ENCODE measurements at places on chromosomes 7 and 10.

- DNase-seq, result no peak
Measured at GRCh38 chr7:6340241-6340640, 67.8 kb upstream of the CYTH3 start.

- no peak for DNase-seq
Measured at GRCh38 chr7:91047636-91048035, 216.6 kb upstream of the FZD1 start.

GRCh38 chr10:80664071-80664680, 126.5 kb downstream of the SH2D4B start:
- peak; percentile 93 for DNase-seq

DNA sequence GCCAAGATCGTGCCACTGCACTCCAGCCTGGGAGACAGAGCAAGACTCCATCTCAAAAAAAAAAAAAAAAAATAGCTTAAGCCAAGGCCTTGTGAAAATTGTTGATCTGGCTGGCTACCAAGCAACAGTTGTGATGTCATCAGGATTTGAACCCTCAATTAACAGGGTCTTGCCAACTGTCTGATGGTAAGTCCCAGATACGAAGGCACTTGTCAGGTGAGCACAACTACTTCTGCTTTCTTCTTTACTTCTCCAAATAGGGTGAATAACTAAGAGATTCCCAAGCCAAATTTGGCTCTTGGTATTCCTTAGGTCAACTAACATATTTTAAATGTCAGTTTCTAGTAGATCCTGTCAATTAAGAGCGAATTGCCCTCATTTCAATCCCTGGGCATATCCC, 47.4 kb downstream of the ANKRD61 start:
- DNase-seq, result no peak

DNA sequence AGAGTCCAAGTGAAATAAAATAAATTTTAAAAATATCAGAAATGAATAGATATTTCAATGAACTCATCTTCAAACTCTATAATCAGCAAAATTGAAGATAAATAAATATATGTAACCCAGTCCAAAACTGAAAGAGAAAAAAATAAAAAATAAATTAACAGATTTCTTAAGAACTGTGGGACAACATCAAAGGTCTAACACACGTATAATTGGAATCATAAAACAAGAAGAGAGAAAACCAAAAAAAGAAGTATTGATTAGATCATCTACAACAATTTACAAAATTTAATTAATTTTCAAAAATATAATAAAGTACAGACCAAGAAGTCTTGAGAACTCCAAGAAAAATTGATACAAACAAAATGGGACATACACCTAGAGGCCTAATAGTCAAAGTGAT, 625.8 kb upstream of the SORCS1 start:
- no peak for DNase-seq

DNA sequence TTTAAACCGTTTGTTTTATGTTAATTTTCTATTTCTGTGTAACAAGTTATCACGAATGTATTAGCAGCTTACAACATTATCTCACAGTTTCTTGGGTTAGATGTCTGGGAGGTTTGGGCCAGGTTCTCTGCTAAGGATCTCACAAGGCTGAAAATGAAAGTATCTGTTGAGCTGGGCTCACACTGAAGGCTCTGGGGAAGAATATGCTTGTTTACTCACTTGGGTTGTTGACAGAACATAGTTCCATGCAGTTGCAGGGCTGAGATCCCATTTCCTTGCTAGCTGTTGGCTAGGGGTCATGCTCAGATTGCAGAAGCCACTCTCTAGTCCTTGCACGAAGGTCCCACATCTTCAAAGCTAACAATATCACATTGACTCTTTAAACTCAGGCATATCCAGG, 266.6 kb upstream of the GNAI1 start:
- no peak for DNase-seq

DNA sequence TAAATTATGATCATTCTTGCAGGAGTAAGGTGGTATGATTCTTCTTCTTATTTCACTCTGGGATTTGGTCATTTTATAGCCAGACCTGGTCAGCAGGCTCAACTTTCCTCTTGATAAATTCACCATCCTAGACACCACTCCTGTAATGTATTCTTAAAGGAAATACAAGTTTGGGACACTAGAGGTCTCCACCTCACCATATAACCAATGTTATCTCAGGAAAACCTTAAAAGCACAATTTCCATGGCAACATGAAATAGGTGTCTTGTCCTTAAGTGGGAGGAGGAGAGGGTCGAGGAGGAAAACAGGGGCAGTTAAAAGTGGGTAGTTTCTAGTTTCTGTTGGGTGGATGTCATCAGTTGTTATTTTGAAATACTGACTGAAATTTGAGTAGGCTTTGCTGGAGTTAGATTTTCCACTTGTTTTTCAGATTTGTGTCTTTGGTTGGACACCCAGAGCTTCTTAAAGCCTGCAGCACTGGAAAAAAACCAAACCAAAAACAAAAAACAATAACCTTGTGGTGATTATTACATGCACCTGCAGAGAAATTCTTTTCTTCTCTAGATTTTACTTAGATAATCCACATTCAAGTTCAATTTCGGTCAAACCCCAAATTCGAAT, 163.1 kb downstream of the PRKCQ start:
- DNase-seq, result peak; percentile 27

DNA sequence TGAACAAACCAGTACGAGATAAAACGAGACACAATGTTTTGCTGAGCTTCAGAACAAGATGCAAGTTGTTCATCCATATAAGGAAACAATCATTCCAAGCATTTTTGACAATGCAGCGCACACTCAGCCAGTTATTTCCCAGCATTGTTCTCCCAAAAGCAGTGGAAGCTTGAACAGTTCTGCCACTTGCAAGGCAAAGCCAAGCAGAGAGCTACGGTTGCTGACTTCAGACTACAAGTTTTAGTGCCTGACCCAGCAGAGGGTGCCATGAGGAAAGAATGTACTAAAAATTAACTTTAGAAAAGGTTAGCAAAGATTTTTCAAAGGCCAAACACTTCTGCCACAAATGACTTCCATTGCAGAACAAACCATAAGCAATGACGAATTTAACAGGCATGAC, 152.5 kb downstream of the SLC25A13 start:
- DNase-seq, result no peak

- peak; percentile 10 for DNase-seq
Measured at GRCh38 chr7:71145906-71146901, 14.3 kb downstream of the GALNT17 start.

DNA sequence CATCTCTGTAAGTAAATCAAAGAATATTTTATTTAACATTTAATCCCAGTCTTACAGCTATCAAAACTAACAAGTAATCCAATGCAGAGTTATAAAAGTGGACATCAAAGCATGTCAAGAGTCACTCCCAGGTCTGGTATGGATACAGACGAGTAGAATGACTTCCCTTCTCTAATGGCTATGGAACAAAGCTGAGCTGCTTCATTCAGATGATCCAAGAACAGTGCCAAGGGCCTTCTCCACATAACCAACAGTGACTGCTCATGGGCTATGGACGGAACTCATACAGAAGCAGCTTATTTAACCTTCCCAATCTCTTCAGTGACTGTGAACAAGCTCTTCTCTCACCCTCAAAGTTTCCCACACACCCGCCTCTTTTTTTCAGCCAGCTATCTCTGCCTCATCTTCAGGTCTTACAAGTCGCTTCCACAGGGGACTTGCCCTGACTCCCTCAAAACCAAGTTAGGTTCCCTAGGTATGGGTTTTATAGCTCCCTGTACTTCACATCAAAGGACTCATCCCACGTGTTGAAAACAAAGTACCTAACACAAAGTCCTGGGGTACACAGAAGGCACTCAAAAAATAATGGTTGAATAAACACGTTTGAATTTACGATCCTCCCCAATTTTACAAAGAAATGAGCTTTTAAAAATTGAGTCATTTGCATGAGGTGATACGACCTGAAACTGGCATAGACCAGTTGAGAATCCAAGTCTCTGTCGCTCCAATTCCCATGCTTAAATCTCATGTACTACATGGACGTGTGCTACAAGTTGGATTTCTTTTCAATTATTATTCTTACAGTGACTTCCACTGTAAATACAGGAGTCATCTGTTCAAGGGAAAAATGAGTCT, 3.1 kb downstream of the USP6NL start:
- DNase-seq, result no peak

GRCh38 chr10:88186335-88186734, 322.9 kb downstream of the PTEN start:
- no peak for DNase-seq

GRCh38 chr10:62561151-62561550, 187.0 kb downstream of the ZNF365 start:
- no peak for DNase-seq

- DNase-seq, result no peak
Measured at GRCh38 chr10:60006062-60006461, 99.7 kb upstream of the CCDC6 start.

DNA sequence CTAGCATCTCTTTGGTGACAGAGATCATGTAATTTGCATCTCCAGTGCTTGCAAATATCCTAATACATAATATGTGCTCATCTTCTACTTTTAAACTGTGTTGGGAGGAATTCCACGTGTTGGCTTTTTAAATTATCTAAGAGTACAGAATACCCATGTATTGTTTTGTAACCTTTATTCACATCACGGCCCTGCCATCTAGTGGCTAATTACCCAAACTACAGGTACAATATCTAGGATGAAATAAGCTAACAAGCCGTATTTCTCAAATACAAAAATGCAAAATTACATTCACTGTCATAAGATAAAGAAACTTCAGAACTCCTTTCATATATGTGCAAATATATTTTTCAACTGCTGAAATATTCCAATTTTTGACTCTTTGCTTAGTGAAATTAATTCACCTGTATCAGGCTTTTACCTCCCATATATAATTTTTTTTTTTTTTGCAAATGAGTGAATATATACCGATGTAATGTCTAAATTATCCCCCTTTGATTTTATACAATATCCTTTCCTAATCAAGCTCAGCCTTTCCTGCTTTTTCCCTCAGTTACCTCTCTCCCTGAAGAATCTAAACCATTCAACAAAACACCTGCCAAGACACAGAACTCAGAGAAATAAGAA, 30.3 kb upstream of the LSM8 start:
- DNase-seq, result peak; percentile 13

- no peak for DNase-seq
Measured at GRCh38 chr10:23362069-23362830, 17.7 kb upstream of the C10orf67 start.

GRCh38 chr7:77415476-77415822, 700 bp downstream of the GSAP start:
- DNase-seq, result peak; percentile 33

DNA sequence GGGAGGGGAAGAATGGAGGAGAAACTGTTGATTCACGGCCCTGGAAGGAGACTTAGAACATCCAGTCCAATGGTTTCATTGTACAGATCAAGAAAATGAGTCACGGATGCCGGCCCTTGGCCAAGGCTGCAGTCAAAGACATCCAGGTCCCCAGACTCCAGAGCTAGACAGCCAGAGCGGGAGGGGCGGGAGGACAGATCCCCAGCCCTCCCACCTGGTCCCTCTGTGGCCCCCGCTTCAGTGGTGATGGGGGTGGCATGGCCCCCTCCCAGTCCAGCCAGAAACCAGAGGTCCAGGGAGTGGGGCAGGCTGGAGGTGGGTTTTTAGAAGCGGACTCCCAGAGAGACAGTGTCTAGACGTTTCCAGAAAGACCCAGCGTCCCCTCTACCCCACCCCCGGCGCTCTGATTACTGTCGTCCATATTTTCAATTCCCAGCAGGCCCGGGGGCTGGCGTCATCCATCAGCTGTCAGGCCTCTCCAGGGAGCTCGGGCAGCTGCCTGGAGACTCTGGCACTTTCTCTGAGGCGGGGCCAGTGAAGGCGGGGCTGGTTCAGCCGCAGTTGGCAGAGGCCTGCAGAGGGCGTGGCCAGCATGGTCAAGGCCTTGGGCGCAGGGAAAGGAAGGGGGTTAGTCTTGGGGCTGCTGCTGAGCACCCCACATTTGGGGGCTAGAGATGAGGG, 8.0 kb upstream of the HSPB1 start:
- DNase-seq, result peak; percentile 79

DNA sequence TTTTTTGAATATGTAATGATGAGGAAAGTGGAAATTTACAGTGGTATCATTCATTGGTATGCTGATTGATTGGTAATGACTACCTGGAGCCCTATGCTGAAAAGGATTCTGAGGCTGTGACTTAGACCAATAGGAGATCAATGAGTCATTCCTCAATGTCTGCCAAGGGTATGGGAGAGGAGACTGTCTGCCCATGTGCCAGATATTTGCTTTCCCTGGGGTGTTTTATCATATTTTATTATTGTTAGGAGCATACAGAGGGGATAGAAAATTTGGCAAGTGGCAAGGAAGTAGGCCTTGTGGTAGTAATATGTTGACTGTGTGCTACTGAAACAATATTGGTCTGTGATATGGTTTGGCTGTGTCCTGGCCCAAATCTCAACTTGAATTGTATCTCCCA, 54.8 kb downstream of the ASAH2B start:
- DNase-seq, result no peak

- peak; percentile 80 for DNase-seq
Measured at GRCh38 chr10:91632671-91633550, at the start of gene PPP1R3C. TSS of gene PPP1R3C (minus strand) at chr10:91633071. CDS start at chr10:91632969, 102 bp downstream.

DNA sequence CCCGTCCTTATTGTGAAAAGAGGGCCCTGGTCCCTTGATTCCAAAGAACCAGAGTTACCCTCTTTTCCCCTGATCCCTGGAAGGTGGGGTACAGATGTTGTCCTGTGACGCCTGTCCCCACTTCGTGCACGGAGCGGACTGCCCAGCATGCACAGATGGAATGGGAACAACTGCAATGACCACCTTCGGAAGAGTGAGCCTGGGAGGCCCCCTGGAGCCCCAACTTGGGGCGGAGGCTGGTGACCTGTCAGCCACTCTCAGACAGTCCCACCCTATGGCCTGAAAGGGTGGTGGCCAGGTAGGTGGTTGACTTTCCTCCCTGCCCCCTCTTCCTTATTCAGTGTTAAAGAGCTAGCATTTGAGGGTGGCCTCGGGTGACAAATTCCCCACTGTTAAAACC, 196.6 kb upstream of the GALNT17 start:
- no peak for DNase-seq

DNA sequence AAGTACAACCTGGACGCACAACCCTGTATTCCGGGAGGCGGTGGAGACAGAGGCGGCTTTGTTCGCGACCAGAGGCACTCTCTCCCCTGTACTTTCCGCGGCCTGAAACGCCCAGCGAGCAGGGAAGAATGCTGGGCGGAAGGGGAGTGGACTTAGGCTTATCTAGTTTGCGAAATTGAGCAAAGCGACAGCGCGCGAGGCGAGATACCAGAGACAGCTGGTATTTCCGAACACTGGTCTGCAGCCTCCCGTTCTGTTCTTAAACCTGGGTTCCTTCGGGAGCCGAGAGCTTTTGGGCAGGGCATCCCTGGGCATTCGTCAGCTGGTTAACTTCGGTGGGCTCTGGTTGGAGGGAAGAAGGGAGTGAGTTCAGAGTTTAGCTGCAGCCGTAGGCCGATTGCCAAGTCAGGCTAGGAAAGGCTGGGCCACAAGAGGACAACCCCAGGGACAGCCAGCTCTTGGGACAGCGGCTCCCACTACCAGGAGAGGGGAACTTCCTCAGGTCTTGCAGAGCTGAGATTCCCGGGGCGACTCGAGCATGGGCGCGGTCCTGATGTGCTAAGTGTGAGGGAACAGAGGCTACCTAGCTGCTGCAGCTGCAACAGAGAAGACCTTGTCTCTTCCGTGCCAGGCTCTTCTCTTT, 3.9 kb downstream of the HMX3 start:
- peak; percentile 51 for DNase-seq
